ENCODE measurements at places on chromosomes 3 and 15.

- no peak for DNase-seq
These were observed 6.1 kb upstream of the RPP14 start for GRCh38 chr3:58299839-58300516.

DNA sequence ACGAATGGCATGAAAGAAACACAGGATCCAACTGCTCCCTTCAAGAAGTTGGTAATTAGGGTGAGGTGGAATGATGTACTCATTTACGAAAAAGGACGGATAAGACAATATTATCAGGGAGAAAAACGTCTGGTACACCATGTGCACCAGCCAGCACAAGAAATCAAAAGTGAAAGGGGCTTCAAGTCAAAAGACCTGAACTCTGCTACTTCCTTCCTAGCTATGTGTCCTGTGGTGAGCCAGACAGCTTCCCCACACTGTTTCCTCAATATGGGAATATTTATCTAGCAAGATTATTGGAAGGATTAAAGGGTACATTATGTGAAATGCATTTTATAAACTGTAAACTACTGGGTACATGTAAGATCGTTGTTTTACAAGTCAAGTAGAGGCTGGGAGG is 33.9 kb downstream of the RAB27A start:
- no peak for DNase-seq

- no peak for DNase-seq
These were observed 211.8 kb downstream of the CHST2 start for GRCh38 chr3:143331350-143331749.

- DNase-seq, result no peak
These were observed 3.1 kb upstream of the CPNE9 start for GRCh38 chr3:9700536-9700935.

GRCh38 chr3:152524198-152525140 is 255.7 kb downstream of the MBNL1 start:
- DNase-seq, result no peak

- DNase-seq, result no peak
These were observed 1097.2 kb downstream of the FHIT start for GRCh38 chr3:60154011-60154410.
